ENCODE measurements at places on chromosomes 6 and 20.

GRCh38 chr20:51456511-51457509, 85.7 kb downstream of the NFATC2 start:
- no peak for DNase-seq

DNA sequence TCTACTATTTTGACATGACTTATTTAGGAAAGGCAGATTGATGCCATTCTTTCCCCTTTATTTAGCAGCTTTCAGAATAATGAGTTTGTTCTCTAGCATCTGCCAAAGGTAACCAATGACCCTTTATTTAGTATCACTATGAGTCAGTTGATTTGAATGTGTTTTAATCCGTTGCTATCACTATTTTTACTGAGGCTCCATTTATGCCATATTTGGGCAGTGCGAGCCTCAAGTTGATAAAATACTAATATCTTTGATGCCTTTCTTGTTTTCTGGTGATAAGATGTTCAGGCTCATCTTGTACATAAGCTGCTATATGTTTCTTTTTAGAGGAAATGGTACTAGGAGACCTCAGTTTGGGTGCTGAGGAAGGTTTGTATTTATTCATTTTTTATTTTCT, 15.6 kb upstream of the NOTCH4 start:
- no peak for DNase-seq

DNA sequence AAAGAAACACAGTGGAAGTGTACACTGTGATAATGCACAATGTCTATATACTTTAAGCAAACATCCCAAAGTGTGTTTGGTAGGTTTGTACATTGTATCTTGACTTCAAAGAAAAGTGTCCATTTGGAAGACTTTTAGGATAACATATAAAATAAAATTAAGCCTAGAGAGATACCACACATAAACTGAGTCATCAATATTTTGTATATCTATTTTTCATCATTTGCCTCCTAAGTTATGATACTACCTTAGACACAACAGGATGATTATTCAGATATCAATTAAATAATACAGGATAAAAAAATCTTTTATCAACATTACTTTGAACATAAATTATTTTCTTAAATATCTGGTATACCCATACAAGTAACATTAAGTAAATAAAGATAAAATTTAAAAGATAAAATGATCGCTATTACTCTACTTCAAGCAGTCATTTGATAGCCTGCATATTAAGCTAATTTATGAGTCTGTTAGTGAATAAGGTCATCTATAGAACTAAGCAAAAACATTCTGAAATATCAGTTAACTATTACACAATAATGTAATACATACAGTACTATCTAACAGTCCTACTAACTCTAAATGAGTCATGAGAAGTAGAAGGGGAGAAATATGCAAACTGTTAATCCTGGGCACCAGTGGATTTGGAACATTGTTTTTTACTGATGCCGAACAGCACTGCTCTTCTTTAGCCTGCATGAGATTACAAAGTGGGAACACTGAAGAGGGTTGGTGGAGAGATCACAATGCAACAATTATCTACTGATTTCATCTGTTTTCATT, 158.4 kb upstream of the SIM1 start:
- no peak for DNase-seq

DNA sequence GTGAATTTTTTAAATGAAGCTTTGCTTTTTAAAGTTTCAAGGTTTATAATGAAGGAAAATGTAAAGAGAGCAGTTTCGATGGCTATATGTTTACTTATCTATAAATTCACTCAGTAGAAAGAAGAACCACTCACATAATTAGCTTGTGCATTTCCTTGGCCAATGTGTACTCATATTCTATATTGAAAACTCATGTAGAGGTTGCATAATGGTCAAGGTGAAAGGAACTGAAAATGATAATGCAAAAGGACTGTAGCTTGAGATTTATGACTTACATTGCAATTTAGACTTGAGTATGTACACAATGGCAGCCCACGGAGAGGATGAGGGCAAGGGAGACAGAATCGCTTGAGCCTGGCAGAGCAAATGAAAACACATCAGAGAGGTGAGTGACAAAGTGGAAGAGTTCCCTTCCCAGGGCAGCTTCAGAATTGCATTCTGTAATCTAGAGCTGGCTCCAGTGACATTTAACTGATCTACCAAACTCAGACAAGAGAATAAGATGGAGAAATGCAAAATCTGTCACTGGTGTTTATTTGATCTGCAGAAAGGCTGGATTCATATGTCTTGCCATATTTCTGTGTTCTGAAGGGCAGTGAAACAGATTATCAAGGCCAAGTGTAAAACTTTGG, 191.8 kb downstream of the TMEM200A start:
- no peak for DNase-seq

- no peak for DNase-seq
Observed at GRCh38 chr6:133752129-133752528, 136.8 kb upstream of the TCF21 start.

DNA sequence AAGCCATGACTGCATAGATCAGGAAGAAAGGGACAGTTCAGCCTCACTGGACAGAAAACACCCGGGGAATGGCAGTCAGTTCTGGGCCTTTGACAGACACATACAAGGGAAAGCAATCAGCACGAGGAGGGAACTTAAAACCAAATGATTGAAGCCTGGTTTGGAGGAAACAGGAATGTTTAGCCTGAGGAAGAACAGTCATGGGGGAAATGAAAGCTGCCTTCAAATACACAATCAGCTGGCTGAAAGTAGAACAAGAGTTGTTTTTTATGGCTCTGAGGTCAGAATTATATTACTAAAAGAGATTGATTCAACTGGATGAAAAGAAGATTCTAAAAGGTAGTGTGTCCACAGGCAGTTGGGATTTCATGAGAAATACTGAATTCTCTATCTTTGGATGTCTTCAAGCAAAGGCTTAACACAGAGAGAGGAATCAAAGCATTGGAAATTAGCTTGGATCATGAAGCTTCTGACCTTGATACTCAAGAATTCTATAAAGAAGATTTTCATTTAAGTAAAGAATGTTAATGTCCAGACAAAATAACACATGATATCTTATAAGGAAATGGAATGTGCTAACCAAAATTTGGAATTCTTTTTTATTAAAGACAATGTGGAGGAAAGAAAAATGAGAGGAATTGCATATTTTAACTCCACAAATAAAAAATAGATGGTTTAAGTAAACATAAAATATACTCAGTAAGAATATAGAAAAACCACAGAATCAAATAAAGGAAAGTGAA, 216.6 kb downstream of the IBTK start:
- no peak for DNase-seq

- no peak for DNase-seq
Observed at GRCh38 chr6:143396497-143397226, 53.8 kb downstream of the ADAT2 start.

GRCh38 chr6:163341224-163342061, 73.1 kb upstream of the QKI start:
- DNase-seq: no peak

DNA sequence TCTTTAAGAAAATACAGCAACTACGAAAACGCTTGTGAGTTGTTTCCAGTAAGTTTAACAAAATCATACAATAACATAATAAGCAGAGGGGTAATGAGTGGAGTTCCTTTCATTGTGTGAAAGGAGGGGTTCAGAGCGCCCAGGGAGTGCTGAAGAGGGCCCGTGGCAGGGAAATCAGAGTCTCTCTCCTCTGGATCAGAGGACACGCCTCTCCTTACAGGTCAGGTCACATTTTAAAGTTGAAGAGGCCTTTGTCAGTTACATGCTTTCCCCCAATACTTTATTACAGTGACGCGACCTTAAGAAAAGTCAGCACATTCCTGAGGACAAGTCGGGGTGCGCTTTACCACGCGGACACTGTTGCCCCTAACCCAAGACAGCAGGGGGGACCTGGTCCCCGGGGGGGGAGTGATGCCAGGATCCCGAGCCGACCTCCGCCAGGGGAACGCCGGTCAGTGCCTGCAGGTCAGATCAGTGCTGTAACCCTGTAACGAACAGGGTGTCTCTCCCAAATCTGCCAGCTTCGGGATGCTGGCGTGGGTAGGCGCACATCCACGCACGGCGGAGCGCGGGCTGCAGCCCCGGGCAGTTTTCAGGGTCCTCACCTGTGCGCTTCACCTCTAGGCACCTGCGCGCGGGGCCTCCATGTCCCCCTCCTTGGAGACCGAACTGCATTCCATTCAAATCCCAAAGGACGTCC, 848 bp downstream of the DACT2 start:
- no peak for DNase-seq

DNA sequence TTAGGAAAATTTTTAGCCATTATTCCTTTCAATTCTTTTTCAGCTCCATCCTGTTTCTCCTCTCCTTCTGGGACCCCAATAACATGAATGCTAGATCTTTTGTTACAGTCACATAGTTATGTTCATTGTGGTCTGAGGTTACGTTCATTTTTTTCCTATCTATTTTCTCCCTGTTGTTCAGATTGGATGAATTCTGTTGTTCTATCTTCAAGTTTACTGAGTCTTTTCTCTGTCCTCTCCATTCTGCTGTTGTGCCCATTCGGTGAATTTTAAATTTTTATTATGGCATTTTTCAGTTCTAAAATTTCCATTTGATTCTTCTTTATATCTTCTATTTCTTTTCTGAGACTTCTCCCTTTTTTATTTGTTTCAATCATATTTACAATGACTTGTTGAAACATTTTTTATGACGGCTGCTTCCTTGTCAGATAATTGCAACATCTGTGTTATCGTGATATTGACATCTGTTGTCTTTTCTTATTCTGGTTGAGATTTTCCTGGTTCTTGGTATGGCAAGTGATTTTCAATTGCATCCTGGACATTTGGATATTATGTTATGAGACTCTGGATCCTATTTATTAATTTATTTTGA, 12.6 kb upstream of the DDR1 start:
- DNase-seq: no peak

DNA sequence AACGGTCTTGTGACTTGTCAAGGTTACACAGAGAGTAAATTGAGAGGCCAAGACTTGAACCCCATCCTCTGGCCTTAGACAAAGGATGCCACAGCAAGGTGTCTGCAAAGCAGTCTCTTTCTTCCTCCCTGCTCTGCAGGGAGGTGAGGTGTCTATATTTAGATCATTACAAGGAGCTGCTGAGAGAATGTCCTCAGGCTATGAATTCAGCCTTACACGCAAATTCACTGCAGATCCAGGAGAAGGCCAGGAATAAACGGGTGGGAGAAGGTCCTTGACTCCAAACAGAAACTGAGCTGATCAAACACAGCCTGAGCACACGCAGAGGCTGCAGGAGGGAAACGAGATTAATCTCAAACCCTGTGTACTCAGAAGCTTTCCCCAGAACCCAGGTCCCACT, 48.6 kb upstream of the PTPRT start:
- no peak for DNase-seq

- DNase-seq: no peak
Observed at GRCh38 chr6:114216789-114217467, 125.9 kb downstream of the HS3ST5 start.

- no peak for DNase-seq
Observed at GRCh38 chr6:112680091-112680490, 333.0 kb downstream of the RFPL4B start.

DNA sequence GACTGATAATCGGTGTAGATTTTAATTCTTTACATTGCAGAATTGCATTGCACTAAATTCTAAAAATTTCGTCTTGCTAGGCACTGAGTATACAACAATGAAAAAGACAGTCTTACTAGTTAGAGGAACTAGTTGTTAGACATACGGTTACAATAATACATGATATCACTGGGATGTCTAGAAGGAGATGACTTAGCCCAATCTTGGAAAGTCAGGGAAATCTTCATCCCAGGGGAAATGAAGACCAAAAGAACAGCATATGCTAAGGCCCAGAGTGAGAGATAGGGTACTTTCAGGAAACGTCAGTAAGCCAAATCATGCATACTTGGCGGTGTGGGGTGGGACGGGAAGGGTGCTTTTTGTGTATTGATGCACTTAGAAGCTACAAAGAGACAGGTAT, 901 bp downstream of the CEP57L1 start:
- no peak for DNase-seq

- DNase-seq: no peak
Observed at GRCh38 chr20:62059401-62059800, 6.3 kb downstream of the TAF4 start.

GRCh38 chr20:33667245-33667675, 517 bp downstream of the ACTL10 start:
- DNase-seq: peak; percentile 56

DNA sequence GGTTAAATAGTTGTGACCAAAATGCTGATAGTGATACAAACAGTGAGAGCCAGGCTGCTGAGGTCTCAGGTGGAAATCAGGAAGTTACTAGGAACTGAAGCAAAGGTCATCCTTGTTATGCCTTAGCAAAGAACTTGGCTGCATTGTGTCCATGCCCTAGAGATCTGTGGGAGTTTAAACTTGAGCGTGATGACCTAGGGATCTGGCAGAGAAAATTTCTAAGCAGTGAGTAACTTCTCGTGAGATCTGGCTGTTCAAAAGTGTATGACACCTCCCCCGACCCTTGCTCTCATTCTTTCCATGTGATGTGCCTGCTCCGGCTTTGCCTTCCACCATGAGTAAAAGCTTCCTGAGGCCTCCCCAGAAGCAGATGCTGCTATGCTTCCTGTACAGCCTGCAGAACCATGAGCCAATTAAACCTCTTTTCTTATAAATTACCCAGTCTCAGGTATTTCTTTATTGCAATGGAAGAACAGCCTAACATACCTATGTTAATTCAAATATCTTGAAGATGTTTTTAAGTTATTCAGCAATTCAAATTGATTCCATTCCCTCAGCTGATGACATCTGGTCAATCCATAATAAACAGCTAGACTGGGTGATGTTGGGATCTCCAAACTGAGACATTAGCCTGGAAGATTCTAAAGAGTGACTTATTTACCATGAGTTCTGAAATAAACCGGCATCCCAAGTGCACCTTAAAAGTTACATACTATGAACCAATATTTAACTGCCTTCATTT, 33.8 kb downstream of the KIF16B start:
- no peak for DNase-seq

DNA sequence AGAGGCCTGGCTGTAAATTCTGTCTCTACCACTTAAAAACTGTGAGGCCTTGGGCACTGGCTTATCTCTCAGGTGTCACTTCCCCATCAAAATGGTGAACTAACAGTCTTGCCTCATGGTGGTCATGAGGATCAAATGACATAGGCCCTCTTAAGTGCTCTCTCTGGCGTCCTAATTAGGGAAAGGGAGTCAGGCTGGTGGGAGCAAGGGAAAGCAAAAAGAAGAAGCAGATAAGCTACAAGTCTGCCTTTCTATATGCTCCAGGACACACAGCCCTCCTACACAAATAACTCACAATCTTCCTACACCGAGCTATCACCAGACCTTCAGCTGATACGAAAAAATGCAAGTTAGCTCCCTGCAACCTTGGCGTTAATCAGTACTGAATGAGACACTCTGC, 19.5 kb upstream of the SLC22A16 start:
- no peak for DNase-seq

- no peak for DNase-seq
Observed at GRCh38 chr6:112594886-112595594, 247.9 kb downstream of the RFPL4B start.

GRCh38 chr6:105733556-105734162, 330.8 kb upstream of the PREP start:
- DNase-seq: no peak
